Hematopoietic multipotent progenitor cell treated with erythropoietin and hydrocortisone succinate and interleukin-3 and kit ligand, for 6 days (in vitro differentiated cells): ENCODE measurements at places on chromosomes 13 and 19.

DNA sequence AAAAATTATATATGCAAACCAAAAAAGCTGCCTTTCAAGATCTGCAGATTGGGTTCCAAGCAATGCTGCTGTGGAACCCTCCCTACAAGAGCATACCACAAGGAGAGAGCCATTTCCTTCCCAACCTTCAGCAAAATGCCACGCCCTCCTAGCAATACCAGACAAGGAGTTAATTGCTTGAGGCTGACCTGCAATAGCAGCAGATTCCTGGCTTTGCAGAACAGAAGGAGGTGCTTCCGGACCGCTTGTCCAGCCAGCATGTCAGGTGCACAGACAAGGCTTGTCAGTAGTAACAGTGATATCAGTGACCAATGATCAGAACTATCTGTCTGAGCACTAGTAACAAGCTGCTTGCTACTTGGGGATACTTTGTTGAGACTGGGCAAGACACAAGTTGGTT is 301.6 kb downstream of the FGF14 start:
- DNase-seq: no peak

GRCh38 chr13:42832341-42833096 is 51.1 kb downstream of the FAM216B start:
- no peak for DNase-seq

GRCh38 chr13:98848746-98849145 is 96.3 kb upstream of the SLC15A1 start:
- DNase-seq: no peak

DNA sequence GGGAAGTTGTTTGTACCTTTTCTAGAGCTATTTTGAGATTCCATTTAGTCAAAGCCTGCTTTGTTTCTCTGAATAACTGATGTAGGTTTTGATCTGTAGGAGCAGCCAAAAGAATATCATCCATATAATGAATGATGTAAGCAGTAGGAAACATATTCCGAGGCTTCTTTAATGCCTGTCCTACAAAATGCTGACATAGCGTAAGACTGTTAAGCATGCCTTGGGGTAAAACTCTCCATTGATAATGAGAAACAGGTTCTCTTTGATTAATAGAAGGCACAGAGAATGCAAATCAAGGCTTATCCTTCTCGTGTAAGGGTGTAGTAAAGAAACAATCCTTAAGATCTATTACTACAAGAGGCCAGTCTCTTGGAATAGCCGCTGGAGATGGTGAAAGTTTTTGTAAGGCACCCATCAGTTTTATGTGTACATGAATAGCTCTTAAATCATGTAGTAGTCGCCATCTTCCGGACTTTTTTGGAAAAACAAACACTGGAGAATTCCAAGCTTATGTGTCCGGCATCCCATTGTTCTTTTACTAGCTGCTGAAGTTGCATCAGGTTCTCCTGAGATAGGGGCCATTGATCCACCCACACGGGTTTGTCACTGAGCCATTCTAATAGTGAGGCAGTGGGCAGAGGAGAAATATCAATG is 13.5 kb downstream of the FPR3 start:
- DNase-seq: no peak

DNA sequence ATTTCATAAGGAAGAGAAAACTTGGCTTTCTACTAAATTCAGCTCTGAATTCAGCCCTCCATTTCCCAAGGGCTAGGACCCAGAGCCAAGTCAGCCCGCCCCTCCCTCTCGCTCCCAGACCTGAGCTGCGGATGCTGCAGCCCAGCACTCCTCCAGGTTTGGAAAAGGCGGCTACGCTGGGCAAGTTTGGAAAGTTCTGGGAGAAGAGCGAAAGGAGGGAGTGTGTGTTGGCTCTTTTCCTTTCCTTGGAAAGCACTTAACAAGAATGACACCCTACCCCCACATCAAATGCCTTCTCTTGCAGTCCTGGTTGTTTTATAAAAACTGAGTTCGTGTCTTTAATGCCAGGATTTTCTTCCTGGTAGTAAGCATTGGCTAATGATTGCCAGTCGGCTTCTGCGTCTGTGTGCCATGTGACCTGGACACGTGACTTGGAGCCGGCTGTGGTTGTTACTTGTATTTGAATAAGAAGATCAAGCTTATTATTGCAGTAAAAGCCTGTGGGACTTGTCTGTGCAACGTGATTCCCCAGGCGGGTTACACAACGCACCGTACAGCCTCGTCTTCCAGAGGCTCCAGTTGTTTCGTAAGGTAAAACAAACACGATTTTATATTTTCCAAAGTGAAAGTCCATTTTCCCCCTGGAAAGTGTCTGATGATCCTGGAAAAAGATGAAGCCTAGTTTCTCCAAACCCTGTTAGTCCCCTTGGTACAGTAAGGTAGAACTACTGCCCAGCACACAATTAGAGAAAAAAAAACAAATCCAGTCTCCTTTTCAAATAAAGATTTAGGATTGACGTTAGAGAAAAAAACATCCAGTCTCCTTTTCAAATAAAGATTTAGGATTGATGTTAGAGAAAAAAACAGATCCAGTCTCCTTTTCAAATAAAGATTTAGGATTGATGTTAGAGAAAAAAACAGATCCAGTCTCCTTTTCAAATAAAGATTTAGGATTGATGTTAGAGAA is 26.8 kb upstream of the UBE2L5 start:
- peak; percentile 91 for DNase-seq

GRCh38 chr13:112905619-112905989 is 63.4 kb upstream of the MCF2L start:
- DNase-seq: no peak

GRCh38 chr19:9991425-9992191 is 18.7 kb downstream of the COL5A3 start:
- no peak for DNase-seq

- DNase-seq: no peak
These were observed 1.0 kb downstream of the COL4A1 start for GRCh38 chr13:110305949-110306339.

DNA sequence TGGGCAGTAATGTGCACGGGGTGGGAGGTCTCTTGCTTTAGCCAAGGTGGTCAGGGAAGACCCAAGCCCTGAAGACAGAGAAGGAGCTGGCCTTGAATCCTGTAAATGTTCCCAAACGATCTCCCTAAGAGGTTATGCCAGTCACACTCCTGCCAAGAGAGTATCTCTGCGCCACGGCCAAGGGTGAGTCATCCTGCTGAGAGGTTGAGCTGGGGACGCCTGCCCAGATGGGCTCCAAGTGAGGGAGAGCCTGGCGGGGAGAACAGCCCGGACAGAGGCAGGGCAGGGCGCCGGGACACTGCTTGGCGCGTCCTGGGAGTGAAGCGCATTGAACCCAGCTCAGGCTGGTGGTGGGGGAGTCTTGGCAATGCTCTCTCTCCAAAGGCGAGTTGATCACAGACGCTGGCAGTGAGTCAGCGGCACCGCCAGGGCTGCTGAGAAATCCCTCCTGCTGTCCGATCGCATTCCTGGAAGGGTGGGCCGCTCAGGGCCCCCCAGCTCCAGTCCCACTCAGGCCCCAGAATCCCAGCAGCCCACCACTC is 16.4 kb downstream of the SULT2B1 start:
- DNase-seq: peak; percentile 60

GRCh38 chr19:46787040-46787330 is 1.4 kb downstream of the SLC1A5 start:
- no peak for DNase-seq

- no peak for DNase-seq
These were observed 11.5 kb downstream of the CEACAM16 start for GRCh38 chr19:44710483-44710882.

GRCh38 chr19:10402441-10403038 is 802 bp downstream of the CDC37 start:
- peak; percentile 45 for DNase-seq

DNA sequence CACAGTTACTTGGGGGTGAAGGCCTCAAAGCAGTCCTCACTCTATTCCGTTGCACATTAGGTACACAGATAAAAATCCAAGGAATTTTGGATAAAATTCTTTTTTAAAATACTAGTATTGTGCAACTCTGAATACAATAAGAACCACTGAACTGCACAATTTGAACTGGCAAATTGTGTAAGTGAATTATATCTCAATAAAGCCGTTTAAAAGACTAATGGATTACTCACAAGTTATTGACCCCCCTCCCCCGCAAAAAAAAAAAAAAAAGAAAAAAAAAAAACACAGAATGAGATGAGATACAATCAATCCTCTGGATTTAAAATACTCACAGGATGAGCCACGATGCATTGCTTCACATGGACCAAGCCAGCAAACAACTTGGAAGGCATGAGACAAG is 86.4 kb downstream of the CRYL1 start:
- DNase-seq: no peak

DNA sequence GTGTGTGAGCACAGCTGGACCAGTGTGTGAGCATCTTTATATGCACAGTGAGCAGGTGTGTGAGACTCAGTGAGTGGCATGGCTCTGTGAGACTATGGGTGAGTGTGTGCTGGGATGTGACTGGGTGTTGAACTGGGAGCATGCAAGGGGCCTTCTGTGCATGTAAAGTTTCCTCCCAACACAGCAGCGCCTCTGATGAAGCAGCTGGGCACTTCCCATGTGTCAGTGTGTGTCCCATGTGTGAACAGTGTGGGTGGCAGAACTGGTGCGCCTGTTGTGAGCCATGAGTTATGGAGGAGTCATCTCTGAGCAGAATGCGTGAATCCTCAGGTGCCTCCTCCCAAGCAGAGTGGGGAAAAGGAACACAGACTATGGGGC is 24.1 kb downstream of the LGALS16 start:
- no peak for DNase-seq

DNA sequence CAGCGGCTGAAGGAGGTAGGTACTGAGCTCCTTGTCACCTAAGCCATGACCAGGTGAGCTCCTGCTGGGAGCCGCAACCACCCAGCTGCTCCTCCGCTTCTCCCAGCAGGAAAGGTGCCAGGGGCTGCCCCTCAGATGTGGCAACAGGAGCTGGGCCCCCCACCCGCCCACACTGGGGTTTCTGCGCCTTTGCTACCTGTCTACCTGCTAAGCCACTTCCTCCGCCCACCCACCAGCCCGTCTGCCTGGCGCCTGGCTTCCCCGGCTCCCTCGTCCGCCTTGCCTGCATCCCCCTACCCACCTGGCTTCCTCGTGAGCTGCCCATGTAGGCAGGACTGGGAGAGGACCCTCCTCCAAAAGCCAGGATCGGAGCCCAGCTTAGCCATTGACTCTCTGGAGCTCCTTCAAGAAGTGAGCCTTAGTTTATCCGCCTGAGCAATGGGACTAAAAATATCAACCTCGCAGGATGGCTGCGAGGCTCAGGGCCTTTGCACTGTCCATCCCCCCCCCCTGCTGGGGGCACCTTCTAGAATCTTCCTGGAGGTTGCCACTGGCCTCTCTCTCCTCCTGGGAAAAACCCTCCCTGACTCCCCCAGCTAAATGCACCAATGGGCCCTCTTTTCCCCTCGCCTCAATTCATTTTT is 55.8 kb upstream of the KLF2 start:
- DNase-seq: no peak

- peak; percentile 32 for DNase-seq
These were observed 32.1 kb downstream of the RASL11A start for GRCh38 chr13:27302643-27303262.

- peak; percentile 94 for DNase-seq
These were observed 7.3 kb upstream of the TLE2 start for GRCh38 chr19:3036119-3036976.

DNA sequence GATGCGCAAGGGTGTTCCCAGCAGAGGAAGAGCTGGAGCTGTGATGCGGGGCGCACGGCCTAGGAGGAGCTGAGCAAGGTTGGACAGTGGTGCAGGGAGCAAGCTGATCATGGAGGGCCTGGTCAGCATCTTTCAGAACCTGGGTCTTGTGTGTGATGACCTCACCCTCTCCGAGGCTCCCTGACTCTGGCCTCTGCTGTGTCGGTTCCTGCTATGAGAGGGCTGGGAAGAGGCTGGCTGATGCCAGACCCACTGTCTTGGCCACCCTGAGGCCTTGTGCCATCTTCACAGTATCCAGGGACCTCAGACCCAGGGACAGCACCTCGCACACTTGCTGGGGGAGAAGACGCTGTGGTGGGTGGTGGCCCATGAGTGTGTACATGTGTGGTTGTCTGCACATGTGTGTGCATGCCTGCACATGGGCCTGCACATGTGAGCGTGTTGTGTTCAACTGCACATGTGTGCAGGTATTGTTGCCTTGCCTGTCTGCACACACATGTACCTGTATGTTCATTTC is 16.5 kb upstream of the C13orf46 start:
- DNase-seq: no peak

DNA sequence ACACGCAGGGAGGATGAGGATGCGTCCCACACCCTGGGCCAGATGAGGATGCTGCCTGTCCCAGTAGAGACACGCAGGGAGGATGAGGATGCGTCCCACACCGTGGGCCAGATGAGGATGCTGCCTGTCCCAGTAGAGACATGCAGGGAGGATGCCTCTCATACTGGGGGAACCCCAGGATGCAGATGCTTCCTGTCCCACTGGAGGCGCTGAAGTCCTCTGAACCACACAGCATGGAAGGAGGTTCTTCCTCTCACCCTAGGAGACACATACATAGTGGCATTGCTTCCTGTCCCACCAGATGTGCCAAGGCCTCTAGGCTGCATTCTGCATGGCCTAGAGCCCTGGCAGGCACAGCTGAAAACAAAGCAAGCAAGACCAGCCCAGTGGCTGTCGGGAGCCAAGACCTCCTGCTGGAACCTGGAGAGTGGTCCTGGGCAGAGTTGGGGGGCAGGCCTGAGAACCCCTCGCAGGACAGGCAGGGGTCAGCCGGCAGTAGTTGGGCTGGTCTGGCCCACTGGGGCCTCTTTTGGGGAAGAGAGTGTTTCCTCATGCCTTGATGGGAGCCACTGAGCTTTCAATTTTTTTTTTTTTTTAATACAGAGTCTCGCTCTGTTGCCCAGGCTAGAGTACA is 4.3 kb downstream of the HPN start:
- DNase-seq: peak; percentile 88

GRCh38 chr13:46129955-46130618 is 25.3 kb upstream of the CPB2 start:
- no peak for DNase-seq

DNA sequence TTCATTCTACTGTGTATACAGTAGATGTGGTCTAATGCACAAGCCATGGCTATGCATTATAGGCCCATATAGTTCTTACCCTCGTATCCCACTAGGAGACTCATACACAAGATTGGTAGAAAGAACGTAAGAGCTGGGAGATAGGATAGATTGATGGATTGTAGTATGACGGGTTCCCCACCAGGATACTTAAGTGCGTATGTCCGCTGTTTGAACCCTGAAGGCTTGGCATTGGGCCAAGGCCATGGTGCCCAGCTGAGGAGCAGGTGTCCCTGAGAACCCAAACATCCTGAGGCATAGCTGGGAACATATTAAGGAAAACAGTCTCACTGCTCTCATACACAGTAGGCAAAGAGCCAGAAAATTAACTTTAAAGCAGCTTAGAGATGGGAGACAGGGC is 617.5 kb upstream of the KLF12 start:
- DNase-seq: no peak

- DNase-seq: no peak
These were observed 9.4 kb downstream of the FLT1 start for GRCh38 chr13:28485551-28485950.

- no peak for DNase-seq
These were observed 128.2 kb downstream of the STOML3 start for GRCh38 chr13:38862443-38862842.

GRCh38 chr19:44499559-44499958 is 763 bp downstream of the ZNF180 start:
- DNase-seq: no peak

GRCh38 chr19:47057328-47057727 is 8.9 kb upstream of the TMEM160 start:
- no peak for DNase-seq

- DNase-seq: no peak
These were observed 5.1 kb upstream of the CYP2S1 start for GRCh38 chr19:41187884-41188279.

GRCh38 chr13:59623206-59623915 is 540.4 kb downstream of the DIAPH3 start:
- DNase-seq: no peak
